NCI-H146 (cell line): ENCODE measurements at places on chromosomes 16 and 17.

DNA sequence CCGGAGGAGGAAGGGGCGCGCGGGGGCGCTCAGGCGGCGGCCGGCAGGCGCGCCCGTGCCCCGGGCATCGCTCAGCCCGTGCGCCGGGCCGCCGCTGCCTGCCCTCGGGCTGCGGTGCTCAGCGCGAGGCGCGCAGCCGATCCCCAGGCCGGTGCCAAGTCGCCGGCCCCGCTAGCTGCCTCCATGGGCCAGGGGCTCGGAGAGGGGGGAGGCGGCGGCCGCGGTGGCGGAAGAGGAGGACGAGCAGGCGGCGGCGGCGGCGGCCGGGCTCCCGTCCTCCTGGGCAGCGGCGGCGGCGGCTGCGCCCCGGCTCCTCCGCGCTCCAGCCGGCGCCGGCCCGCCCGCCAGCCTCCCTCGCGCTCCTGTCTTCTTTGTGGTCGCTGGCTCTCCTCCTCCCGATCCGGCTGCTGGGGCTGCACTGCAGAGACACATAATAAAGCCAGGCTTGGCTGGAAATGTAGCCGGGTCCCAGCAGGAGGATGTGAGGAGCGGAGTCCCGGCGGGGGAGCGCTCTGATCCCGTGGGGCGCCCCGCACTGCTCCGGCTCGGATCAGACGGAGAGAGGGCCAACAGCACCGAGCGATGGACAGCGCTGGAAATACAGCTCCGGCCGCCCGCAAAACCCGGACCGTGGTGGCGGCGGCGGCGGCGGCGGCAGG lies 889 bp upstream of the ZNF423 start:
- DNase-seq = peak; percentile 73

DNA sequence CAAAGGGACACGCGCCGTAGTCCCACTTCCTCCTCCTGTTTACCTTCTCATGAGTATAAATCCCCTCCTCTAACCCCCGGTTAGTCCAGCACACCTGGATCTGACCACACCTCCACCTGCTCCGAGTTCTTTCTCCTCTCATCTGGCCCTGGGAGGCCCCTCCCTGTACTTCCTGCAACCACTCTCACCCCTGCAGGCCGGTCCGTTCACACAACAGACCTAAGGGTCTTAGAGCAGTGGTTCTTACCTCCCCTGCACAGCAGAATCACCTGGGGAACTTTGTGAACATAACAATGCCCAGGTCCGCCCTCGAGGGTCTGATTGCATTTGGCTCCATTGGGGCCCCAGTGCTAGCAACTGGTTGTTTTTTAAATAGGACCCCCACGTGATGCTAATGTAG lies 24.8 kb downstream of the TMEM114 start:
- peak; percentile 60 for DNase-seq

GRCh38 chr17:60563743-60564142 lies 36.2 kb upstream of the PPM1D start:
- DNase-seq = peak; percentile 65

- DNase-seq = no peak
These were observed 115.7 kb downstream of the MRTFB start for GRCh38 chr16:14186795-14187221.

DNA sequence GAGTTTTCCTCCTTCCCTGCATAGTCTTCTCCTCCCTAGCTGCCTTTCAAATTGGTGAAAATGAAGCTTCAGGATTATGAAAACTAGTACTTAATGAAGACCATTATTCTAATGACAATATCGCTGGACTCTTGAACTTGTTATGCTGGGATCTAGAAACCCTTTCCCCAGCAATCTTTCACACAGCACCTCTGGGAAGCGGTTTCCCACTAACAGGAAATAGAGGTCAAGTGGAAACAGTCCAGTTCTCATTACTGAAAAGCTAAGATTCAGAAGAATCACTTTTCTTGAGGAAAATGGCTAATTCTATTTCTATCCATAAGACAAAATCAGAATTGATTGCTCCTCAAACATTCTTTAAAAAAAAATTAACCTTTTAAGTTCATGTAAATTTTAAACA lies 2.0 kb upstream of the VEZF1 start:
- no peak for DNase-seq

DNA sequence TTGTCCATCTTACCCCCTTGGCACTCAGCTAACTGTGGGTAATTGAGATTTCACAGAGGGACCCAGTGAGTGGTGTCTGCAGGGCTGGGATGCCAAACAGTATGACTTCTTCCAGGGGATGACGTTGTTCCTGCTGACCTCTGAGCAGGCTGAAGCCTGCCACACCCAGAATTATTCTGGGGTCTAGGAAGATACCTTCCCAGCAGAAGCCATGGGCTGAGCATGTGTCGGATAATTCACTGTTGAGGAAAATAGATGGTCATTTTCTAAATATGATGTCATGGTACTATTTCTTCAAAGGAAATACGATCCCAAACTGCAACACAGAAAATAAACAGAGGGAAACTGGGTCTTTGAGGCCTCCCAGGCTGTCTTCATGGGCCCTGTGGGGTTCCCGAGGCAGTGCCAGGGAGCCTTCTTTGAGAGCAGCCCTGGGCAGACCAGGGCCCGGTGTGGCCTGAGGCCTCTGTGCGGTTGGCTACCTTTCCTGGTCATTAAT lies 17.4 kb downstream of the WNT9B start:
- DNase-seq = no peak

DNA sequence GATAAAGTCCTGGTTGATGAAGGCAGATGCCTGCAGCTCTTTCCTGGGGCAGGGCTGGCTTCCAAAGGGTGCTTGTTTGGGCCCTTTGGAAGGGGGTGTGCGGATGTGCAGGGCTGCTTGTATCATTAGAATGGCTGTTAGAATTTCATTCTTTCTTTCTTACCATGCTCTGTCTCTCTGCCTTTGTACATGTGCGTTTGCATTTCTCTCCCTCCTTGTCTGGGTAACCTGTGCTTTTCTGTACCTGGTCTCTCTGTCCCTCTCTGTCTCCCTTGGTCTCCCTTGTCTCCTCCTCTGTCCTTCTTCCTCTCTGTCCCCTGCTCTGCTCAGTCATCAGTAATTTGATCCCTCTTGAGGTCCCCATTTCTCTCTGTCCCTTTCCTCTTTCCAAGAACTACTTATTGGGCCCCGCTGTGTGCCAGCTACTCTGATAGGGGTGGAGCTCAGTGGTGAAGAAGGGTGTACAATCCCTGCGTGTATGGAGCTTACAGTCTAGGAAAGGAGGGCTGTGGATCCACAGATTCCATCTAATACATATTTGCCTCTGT lies 69.3 kb downstream of the PLCG2 start:
- no peak for DNase-seq

DNA sequence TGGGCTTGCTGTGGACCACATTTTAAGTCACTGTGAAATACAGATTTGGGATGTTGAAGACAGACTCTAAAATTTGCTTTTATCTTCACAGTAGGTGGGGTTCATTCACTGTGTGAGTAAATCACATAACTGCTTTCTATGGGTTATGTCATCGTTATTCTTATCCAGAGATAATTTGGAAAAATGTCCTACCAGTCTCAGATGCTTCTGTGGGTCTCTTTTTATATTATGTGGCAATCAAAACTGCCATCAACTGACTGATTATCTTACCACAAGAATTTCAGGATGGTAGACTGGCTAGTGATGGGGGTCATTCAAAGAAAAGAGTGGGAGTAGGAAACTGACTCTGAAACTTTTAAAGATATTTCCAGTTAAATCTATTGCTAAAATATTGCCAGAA lies 3.1 kb downstream of the HSBP1 start:
- no peak for DNase-seq

DNA sequence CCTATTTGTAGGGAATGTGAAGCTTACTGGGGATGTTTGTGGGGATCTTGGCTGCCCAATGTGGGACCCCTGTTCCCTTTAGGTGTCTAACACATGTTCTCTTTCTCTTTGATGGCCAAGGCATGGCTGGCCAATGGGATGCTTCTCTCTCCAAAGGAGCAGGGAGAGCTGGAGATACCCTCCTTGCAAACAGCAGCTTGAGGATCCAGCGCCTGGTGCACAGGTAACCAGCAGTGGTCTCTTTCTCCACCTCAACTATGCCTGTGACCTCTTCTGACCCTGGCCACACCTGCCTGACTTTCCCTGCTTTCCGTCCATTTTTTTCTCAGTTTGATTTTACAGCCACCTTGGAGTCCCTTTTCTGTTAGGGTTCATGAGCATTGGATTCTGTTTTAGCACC lies 16.8 kb upstream of the NKD1 start:
- no peak for DNase-seq

GRCh38 chr17:65079489-65079900 lies 23.0 kb upstream of the GNA13 start:
- no peak for DNase-seq

DNA sequence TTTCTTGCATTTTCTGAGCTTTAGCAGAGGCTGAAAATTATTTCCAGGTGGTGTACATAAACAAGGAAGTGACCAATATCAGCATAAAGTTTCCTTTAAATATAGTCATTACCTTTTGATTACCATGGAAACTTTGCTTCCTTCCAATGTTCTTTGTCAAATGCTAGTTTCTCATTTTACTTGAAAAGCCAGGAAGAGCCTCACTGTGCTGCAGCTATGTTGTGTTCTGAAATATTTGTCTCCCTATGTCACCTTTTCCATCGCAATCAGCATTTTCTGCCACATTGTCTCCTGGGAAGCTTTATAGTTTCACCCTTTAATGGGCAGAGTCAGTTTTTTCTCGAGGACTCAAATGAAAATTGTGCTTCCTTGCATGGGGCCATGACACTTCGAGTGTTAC lies 496.0 kb downstream of the CDH8 start:
- no peak for DNase-seq

DNA sequence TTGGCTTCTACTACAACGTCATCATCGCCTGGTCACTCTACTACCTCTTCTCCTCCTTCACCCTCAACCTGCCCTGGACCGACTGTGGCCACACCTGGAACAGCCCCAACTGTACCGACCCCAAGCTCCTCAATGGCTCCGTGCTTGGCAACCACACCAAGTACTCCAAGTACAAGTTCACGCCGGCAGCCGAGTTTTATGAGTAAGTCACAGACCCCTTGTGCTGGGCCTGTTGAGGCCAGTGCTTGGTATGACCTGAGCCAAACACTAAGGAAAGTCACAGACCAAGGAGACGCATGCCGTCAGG lies 16.1 kb downstream of the SLC6A2 start:
- no peak for DNase-seq

DNA sequence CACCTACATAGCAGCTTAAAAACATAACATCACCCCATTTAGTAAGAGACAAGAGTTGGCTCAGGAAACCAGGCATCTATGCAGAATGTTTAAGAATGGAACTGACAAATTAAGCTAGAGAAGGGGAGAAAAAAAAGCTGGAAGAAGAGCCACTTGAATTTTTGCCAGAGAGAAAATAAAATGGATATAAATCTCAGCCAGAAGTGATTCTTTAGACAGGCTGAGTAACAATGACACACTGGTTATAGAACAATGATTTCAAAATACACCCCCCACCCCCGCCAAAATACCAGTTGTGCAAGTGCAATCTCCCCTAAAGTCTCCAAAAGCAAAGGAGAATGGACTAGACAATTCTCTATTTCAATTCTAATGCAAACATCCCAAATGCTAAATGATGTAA lies 22.4 kb downstream of the LSM12 start:
- no peak for DNase-seq

- no peak for DNase-seq
These were observed 228.6 kb downstream of the ZFHX3 start for GRCh38 chr16:72819345-72819744.

- DNase-seq = no peak
These were observed 146.5 kb upstream of the PLCG2 start for GRCh38 chr16:81632392-81633146.

- no peak for DNase-seq
These were observed 129.2 kb downstream of the USP31 start for GRCh38 chr16:23020084-23020483.

- DNase-seq = no peak
These were observed 14.0 kb upstream of the RAI1 start for GRCh38 chr17:17667231-17667630.

GRCh38 chr17:9217151-9218056 lies 196.1 kb downstream of the NTN1 start:
- DNase-seq = peak; percentile 22

- peak; percentile 22 for DNase-seq
These were observed 858 bp downstream of the MMD start for GRCh38 chr17:55420776-55421178.

GRCh38 chr16:68732042-68732680 lies 4.9 kb upstream of the CDH1 start:
- DNase-seq = peak; percentile 21

DNA sequence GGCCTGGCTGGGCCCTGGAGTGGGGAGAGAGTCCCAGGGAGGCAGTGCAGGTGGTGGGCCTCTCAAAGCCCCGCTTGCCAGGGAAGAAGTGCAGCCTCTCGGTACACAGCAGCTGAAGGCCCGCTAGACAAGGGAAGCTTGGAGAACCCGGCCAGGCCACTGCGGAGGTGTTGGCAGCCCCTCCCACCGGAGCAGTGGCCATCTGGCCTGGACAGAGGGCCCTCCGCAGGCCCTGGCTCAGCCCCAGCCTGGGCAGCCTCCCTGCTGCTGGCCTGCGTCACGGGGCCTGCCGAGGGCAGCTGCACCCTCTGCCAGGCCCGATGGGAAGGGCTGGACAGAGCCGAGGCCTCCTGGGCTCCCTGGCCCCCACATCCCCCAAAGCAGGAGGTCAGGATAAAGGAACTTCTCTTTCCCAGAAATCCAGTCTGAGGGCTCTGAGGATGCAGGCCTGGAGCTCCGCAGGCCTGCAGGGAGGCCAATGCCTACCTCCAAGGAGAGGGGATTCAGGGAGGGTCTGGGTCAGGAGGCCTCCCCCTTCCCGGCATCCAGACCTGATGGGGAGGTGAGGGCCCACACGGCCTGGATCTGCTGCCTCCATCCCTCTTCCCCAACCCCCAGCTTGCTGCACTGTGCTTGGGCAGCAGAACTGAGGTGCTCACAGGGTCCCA lies 4.3 kb downstream of the SPPL2C start:
- no peak for DNase-seq

DNA sequence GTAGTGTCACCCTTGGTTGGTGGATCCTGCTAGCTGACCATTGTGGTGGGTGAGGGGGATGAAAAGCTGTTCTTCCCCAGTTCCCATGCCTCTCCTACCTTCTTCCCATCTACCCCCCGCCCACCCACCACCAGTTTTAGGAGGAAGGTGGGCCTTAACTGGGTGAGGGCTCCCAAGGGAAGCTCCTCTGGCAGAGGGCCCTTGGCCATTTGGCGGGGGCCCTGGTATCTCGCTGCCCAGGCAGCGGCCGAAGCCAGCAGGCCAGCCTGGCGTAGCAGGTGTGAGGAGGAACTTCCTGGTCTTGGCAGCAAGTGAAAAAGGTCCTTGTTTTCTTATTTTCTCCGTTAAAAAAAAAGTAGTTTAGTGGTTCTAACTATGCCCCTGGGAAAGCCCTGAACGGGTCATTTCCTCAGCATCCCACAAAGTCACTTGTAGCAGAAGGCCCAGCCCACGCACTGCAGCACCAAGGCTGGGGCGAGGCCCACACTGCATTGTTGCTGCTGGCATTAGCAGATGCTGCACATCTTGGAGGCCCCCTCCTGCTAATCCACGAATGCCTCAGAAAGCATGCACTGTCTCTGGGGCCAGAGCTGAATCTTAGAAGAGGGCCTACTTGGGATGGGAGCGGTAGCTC lies 72.5 kb downstream of the MPRIP start:
- DNase-seq = no peak

GRCh38 chr16:58318391-58318790 lies 23.6 kb upstream of the PRSS54 start:
- no peak for DNase-seq

GRCh38 chr17:77303620-77304019 lies 162.9 kb downstream of the SEC14L1 start:
- DNase-seq = no peak
